ENCODE measurements at places on chromosomes 7 and 10.

DNA sequence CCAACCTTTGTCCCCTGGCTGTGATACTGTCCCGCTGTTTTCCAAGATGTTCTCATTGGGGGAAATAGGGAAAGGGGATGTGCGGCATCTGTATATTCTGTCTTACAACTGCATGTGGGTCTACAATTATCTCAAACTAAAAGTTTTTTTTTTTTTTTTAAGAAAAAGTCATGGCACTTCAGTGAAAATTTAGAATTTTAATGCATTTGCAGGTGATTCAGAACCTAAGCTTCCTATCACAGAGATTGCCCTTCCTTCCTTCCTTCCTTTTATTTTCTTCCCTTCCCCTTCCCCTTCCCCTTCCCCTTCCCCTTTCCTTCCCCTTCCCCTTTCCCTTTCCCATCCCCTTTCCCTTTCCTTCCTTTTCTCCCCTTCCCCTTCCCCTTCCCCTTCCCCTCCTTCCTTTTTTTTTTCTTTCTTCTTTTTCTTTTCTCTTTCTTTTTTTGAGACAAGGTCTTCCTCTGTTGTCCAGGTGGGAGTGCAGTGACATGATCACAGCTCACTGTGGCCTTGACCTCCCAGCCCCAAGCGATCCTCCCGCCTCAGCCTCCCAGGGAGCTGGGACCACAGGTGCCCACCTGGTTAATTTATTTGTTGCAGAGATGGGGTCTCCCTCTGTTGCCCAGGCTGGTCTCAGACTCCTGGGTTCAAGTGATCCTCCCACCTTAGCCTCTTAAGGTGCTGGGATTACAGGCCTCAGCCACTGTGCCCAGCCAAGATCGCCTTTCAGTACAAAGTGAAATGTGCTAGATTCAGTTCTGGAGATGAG, 32.0 kb downstream of the JAKMIP3 start:
- no peak for DNase-seq

- peak; percentile 93 for DNase-seq
These were observed at the start of gene SLC12A9 for GRCh38 chr7:100852048-100852872. Gene SLC12A9 (plus strand): TSS chr7:100852713. CDS start chr7:100854198, 1,485 bp downstream.

- no peak for DNase-seq
These were observed 1.1 kb downstream of the ACTL6B start for GRCh38 chr7:100654908-100655831.

GRCh38 chr10:52239771-52240170, 74.3 kb upstream of the DKK1 start:
- DNase-seq, result no peak

- DNase-seq, result no peak
These were observed 35.3 kb upstream of the SPOCK2 start for GRCh38 chr10:72123616-72124015.

DNA sequence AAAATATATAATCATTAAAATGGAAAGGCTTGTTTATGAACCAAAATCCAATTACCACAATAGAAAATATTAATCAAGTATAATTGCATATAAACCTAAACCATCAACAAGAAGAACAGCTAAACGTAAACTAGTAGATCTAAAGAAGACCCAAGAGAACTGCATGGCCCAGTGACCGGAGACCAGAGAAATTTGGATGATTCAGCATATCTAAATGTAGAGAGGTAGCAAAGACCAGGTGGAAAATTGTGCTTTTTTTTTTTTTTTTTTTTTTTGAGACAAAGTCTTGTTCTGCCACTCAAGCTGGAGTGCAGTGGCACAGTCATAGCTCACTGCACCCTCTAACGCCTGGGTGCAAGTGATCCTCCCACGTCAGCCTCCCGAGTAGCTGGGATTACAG, 207.2 kb upstream of the SEMA3E start:
- no peak for DNase-seq

- DNase-seq, result no peak
These were observed 1.7 kb upstream of the CXCL12 start for GRCh38 chr10:44386546-44387052.

DNA sequence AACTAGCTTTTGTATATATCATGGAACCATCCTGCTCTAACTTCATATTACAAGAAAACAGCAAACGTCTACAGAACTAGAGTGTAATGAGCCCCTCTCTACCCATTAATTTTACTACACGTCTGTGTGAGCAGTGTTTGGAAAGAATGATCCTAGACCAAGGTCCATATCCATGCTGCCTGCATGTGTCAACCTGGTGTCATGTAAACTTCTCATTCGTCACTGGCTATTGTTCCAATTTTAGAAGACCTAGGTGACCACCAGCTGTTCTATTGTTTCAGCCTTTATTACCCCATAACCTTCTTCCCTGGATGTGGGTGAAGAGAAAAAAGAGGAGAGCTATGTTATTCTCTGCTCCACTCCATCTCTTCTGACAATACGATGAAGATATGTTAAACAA, 77.1 kb downstream of the CREM start:
- DNase-seq, result no peak

GRCh38 chr7:32890010-32890792, 1.4 kb downstream of the KBTBD2 start:
- peak; percentile 61 for DNase-seq

DNA sequence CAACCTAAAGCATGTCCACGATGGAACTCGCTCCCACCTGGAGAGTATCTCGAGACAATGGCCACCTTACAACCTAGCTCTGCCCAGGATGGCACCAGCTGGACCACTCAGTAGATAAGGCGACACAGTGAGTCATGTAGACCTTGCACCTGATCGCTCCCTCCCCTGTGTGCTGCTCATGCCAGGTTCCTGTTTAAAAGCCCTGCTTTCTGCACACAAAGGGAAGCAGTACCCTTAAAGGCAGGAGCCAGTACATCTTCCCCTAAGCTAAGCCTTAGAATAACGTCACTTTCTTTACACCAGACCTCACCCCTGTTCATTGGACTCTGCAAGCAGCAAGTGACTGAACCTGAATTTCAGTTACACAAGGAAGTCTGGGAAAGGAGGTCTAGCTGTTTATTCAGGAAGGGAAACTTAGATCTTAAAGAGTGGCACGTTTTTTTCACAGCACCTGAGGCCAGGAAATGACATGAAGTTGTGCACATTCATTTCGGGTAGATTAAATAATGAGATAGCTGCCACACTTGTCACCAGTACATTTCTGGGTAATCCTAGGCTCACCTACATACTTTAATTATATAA, 117.9 kb downstream of the MTPAP start:
- DNase-seq, result no peak

DNA sequence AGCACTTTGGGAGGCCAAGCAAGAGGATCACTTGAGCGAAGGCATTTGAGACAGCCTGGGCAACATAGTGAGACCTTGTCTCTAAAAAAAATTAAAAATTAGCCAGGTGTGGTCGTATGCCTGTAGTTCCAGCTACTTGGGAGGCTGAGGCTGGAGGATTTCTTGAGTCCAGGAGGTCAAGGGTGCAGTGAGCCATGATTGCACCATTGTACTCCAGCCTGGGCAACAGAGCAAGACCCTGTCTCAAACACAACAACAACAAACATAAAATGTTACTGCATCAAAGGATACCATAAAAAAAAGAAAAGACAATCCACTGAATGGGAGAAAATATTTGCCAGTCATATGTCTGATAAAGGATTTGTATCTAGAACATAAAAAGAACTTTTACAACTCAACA, 60.5 kb downstream of the TACR2 start:
- no peak for DNase-seq

- DNase-seq, result peak; percentile 41
These were observed 881 bp upstream of the SSBP1 start for GRCh38 chr7:141737118-141737835.

- DNase-seq, result peak; percentile 12
These were observed 167.5 kb downstream of the NRF1 start for GRCh38 chr7:129778770-129779601.

DNA sequence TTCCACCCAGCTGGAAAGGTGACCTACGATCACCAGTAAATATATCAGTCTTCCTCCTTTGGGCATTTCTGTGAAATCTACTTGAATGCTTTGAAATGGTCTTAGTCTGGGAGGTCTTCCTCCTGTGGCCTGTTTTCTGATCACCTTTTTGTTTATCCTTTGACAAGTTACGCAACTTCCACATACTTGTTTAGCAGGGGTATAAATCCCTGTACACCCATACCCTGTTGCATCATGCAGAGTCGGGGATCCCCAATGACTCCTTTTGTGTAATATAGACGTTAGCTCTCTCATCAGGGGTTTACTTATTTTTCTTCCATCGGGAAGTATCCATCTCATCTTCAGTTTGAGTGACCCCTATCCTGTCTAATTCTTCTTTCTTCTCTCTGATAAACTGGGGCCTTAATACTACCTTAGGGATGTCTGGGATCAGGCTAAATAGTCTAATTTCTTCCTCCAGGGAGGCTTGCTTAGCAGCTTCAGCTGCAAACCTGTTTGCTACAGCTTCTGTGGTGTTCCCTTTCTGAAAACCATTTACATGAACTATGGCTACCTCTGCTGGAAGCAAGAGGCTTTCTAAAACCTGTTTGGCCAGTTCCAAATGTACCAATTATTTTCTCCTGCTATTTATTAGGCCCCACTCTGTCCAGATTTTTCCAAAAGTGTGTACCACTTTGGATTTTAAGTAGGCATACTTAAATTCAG, 25.8 kb downstream of the MAPK8 start:
- no peak for DNase-seq

DNA sequence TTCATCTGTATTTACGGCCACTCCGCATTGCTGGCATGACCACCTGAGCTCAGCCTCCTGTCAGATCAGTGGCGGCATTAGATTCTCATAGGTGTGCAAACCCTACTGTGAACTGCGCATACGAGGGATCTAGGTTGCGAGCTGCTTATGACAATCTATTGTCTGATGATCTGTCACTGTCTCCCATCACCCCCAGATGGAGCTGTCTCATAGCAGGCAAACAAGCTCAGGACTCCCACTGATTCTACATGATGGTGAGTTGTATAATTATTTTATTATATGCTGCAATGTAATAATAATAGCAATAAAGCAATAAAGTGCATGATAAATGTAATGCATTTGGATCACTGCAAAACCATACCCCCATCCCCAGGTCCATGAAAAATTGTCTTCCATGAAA, 1172.9 kb upstream of the AUTS2 start:
- DNase-seq, result no peak

DNA sequence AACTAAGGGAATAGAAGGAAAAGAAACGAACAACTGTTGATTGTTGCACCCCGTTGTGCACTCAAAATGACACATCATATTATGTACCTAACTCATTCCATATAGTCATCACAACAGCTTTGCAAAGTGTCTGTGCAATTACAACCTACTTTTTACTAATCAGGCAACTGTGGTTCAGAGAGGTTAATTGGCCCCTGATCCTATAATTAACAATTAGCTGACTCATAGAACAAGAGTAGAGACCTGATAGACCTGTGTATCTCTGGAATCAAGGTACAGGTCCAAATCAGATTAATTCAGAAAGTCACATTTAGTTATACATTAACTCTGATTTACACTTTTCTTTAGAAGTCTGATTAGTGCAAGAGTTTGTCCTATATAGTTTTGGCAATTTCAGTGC, 122.5 kb upstream of the CDK13 start:
- no peak for DNase-seq

- DNase-seq, result no peak
These were observed 264.2 kb upstream of the ZMIZ1 start for GRCh38 chr10:78804411-78805032.

DNA sequence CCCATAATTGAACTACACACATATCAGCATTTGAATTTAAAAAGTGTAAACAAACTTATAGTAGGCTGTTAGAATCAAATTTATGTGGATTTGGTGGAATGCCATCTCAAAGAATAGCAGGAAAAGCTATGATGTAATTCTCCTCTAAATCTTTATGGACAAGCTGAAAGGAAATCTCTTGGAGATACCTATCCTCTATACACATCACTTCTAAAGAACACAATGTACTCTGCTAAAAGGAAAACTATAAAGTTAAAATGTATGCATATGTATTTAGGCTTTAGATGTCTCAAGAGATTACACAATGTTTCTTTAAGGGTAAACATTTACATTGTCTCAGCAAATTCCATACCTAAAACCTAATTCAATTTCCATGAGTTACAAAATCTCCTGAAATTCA, 323.3 kb downstream of the CRPPA start:
- DNase-seq, result no peak

- DNase-seq, result no peak
These were observed 28.0 kb upstream of the GNAI1 start for GRCh38 chr7:80106498-80107113.
